Fibroblast of upper back skin (primary cell): ENCODE measurements at places on chromosomes 1 and 21.

GRCh38 chr1:95093296-95093695 is 20.5 kb upstream of the ALG14 start:
- no peak for DNase-seq

- DNase-seq: no peak
Observed at GRCh38 chr1:36306210-36306901, at the start of gene SH3D21. SH3D21 (plus strand) TSS chr1:36306368; CDS start chr1:36306421, 53 bp downstream.

- no peak for DNase-seq
Observed at GRCh38 chr1:229370601-229371021, 27.8 kb upstream of the CCSAP start.

GRCh38 chr1:248924696-248925532 is 18.9 kb downstream of the PGBD2 start:
- peak; percentile 80 for DNase-seq

DNA sequence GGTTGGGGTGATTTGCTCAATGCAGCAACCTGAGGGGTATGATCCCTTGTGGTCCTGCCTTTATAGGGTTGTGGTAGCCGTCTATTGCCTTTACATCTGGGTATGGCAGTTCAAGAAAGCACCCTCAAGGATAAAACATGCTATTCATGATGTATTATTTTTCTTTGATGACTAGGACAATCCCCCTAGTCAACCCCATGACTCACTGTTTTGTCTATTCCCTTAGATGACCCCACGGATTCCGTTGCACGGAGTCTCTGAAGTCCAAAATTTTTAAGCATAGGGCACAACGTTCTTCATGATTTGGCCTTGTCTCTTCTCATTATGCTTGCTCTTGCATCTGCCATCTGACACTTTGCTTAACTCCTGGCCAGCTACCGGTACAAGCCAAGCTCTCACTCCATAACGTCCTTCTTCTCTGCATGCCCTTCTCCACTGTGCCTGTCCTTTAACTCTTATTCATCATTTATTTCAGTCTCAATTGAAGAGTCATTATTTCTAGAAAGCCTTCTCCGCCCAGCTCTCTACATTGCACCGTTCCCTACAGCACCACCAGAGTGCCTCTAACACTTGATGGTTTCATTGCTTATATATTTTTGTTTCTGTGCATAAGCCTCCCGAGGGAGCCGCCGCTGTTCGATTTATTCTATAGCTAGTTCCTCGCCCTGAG is 838 bp upstream of the DISP1 start:
- DNase-seq: peak; percentile 34

GRCh38 chr1:57137980-57138379 is 172.2 kb upstream of the C8B start:
- no peak for DNase-seq

- DNase-seq: no peak
Observed at GRCh38 chr1:179786815-179787685, 44.0 kb downstream of the FAM163A start.

- DNase-seq: peak; percentile 58
Observed at GRCh38 chr1:27391511-27392095, 819 bp upstream of the GPR3 start.

DNA sequence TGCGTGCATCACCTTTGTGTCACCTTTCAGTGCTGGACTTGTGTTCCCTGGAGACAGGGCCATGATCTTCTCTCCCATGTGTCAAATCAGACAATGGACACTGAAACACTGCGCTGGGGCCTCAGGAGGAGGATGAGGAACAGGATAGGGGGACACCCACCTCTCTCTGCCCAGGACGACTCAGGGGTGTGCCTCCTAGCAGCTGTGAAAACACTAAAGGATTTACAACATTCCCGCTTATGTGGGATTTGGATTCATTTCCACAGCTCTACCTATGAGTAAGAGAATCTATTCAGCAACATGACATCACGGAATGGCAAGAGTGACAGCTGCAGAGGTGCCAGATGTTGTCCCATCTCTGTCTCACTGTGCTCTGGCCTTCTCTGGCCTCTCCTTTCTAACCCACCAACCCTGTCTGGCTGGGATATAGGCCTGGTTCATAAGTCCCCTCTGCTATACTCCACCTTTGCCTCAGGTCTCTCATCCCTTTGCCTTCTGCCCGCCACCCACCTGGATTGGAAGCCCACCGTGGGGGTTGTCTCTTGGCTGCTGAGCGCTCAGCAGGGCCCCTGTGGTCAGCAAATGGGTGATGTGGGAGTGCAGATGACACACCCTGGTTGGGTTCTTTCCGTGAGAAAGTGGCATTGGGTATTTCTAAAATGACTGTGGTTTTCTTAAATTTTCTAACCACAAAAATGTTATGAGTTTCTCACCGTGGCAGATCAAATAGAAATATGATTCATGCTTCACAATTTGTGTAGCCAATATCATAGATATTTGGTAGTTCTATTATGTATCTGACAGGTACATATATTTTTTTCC is 47.1 kb upstream of the TLR5 start:
- peak; percentile 67 for DNase-seq

DNA sequence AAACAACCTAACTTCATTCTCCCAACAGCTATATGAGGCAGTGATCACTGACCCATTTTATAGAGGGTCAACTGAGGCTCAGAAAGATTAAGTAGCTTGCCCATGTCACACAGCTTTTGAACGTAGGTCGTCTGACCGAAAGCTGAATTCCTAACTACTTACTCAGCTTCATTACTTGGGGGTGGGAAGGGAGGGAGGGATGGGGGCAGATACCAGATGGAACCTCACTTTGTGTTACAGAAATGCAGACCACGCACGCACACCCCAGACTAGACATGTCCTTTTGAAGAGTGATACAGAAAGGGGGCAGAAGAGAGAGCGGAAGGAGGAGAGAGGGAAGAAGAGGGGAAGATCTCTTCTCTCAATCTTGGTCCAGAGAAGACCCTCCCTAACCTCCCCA is 2.3 kb downstream of the ADGRB2 start:
- peak; percentile 74 for DNase-seq

- no peak for DNase-seq
Observed at GRCh38 chr1:113870778-113871177, 734 bp downstream of the PTPN22 start.
